Stimulated activated CD8-positive, alpha-beta memory T cell treated with anti-CD3 and anti-CD28 coated beads, Interleukin-15, amount 100 ng/mL, for 24 hours (primary cell): ENCODE measurements at places on chromosomes 5 and 9.

GRCh38 chr9:16640649-16641048, 229.8 kb downstream of the BNC2 start:
- no peak for DNase-seq

- no peak for DNase-seq
Measured at GRCh38 chr9:126613651-126614050, at the start of gene LMX1B. Gene LMX1B, plus strand, starts transcription at chr9:126613928. Its CDS starts 522 bp downstream, at chr9:126614450.

DNA sequence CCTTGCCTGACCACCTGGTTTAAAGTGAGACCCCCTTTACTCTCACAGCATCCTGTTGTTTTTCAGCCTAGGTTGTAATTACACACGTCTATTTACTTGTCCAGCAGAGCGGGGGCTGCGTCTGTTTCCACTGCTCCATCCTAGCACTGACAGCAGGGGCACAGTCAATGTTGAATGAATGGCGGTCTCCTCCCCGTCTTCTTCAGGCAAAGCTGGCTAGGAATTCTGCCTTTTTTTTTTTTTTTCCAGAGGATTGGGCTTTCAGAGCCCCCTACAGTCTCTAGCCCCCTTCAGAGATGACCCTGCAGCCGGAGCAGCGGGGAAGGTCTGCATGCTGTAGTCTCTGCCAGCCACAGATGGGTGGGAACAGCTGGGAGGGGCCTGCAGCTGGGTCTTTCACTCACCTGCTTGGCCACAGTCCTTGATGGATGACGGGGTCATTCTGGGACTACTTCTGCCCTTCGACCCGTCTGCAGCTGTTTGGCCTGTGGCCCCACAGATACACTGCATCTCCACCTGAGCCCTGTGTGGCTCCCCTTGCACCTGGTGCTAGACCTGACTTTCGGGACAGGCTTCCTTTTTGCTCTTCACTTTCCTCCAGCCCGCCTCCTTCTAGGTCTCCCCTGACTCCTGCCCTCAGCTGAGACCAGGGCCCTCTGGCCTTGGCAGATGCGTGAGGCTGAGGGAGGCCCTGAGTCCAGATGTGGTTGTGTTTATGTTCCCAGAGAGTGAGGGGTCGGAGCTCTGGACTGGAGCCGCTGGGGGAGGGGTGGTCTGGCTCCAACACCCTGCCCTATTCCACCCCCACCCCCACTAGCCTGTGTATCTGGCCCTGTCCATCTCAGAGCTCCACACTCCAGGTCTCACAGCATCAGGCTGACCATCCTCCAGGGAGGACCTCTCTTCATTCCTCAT, 8.0 kb downstream of the PITX1 start:
- DNase-seq = no peak

GRCh38 chr9:118121361-118121760, 417.2 kb downstream of the TLR4 start:
- no peak for DNase-seq

DNA sequence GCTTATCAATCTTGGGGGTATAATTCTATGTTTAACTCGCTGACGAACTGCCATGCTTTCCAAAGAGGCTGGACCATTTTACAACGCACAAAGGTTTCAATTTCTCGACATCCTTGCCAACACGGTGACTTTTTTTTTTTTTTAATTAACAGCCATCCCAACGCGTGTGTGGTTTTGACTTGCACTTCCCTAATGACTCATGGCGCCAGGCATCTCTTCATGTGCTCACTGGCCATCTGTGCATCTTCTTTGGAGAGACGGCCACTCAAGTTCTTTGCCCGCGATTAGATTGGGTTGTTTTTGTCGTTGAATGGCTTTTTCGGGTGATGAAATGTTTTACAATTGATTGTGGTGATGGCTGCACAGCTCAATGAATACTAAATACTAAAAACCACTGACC, 12.5 kb upstream of the CARD9 start:
- no peak for DNase-seq

DNA sequence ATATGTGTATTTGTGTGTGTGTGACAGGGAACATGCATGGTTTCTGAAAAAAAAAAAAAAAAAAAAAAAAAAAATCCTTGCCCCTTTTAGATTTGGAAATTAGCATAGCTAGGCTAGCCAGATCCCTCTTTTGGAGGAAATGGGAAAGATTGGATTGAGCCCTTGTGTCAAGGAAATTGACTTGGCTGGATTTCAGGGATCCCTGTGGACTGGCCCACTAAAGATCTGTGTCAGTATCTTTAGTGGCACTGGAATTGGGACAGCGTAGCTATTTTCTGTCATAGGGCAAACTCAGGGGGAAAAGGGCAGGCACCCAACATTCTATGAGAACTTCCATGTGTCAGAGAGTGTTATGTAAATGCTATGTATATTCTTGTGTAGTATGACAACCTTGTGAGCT, 35.4 kb downstream of the SH3GL2 start:
- no peak for DNase-seq

DNA sequence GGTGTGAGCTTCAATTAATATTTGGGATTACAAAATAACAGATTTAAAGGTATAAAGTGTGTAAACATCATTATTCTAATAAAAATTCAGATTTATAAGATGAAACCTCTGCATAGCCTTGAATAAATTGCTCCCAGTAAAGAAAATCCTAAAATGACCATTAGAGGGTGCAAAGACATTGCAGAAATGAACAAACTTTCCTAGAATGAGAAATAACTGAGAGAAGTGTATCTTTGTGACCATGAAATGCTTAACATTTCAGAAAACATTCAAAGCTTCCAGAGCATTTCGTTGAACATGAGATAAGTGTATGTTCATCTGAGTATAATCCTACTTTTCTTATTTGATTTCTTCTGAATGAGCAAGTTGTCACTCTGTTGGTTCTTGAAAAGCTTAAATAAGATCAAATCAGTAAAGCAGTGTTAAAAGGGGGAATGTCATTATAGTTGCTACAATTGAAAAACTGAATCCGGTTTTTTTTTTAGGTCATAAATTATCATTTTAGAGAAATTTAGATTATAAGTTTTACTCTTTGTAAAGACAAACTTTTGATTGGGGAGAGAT, 24.7 kb upstream of the NUDT12 start:
- no peak for DNase-seq

DNA sequence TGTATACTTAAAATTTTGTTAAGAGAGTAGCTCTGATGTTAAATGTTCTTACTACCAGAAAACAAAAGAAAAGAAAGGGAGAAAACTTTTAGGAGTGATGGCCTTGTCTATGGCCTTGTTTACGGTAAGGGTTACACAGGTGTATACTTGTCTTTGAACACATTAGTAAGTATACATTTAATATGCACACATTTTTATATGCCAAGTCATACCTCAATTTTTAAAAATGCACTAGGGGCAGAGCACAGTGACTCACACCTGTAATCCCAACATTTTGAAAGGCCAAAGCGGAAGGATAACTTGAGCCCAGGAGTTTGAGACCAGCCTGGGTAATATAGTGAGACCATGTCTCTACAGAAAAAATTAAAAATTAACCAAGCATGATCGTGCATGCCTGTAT, 166.7 kb upstream of the SNX2 start:
- DNase-seq = no peak

DNA sequence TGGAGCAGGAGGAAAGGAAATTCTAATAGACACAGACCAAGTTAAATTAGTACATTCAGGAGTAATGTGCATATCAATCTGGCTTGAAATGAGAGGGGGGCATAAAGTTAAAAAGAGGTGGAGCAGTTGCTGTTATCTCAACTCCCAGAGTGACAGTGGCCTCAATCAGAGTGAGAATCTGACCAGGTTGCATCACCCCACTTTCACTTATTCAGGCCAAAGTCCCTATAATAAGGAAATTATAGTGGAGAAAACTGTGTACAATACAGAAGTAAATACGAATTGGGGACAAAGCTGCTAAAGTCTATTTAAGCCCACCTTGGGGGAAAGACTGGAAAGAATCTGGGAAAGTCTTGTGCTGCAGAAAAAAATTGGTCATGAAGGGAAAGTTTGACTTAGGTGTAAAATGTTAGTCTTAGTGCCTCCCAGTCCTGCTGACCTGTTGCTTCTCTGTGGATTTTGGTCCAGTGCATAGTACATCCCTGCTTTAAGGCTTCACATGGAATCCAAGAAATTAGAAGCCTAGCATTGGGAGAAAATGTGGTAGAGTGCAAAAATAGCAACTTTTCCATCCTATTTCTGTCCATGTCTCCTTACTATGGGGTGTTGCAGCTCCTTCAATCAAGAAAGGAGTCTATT, 27.9 kb downstream of the MROH2B start:
- DNase-seq = no peak

DNA sequence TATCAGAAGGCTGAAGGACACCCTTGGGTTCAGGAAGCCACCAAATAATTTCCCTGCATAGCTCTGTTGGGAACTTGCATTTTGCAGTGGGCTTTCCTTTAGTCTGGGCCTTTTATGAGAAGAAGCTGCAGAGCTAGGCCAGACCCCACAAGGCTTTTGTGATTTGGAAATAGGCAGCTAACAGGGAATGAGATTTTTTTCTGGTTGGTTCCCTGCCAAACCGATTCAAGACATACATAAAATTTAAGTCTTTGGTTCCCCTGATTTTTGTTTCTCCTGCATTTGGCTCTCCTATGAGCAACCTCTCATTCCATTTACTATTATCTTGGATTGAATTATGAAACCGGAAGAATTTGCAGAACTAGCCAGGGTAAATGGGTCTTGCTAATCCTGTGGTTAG, 81.5 kb upstream of the PTCH1 start:
- DNase-seq = no peak

DNA sequence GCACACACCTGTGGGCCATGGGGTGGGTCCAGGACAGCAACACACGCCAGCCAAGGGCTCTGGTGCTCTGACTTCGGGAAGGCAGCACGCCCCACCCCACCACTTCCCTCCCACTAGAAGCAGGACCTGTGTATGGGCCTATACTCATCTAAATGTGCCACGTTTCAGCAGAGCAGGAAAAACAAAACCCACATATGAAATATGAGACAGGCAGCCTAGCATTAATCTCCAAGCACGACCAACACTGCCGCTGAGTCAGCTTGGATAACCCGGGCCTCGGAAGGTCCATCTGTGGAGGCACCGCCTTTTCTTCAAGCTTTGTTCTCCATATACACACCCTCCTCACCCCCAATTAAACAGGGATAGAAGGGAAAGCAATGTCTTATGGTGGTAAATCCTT, 203.1 kb downstream of the ROR2 start:
- no peak for DNase-seq

DNA sequence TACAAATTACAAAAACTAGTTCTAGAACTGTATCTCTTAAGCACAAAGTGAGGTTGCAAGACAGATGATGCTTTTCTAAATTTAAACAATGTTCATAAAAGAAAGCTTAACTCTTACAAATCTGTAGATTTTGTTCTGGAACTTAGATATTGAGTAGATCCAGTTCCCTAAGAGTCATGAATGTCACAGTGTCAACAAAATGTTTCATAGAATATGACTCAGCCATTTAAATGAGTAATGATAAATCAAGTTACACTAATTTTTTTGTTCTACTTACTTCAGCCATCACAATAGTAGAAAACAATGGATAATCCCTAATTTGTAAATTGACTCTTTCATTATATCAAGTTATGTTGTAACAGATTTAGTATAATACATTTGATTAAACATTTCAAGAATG, 239.7 kb downstream of the MEF2C start:
- DNase-seq = no peak

DNA sequence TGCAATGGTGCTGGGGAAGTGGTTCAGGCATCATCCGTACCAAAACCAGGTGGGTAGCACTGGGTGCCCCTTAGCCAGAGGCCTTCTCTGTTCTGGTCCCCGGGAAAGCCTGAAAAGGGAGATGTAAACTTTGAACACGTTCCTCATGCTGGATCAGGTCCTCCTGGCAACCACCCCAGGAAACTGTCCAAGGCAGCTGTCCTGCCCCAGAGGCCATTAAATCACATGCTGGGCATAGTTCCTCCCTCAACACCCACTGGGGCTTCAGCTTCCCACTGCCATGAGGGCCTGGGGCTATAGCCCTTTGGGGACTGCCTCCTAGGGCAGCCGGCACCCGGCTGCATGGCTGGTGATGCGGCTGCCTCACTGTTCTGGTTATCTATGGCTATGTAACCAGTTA, 228.9 kb upstream of the MVB12B start:
- no peak for DNase-seq
